ENCODE measurements at places on chromosomes 5 and 9. TPM values are rescaled to one million over a fixed set of nuclear protein-coding genes. Genes with fewer than 3 reads are reported as not detected.

The KIF3A gene
- 18.2 TPM for total RNA-seq

The HACD4 gene
- total RNA-seq, result 12.9 TPM

The FCHSD1 gene
- 46.5 TPM for total RNA-seq

The C8G gene
- total RNA-seq, result 1.7 TPM

The PHF24 gene
- total RNA-seq, result not detected

The PCDHA10 gene
- not detected for total RNA-seq

The IFNB1 gene
- 1.2 TPM for total RNA-seq
